ENCODE measurements at places on chromosomes 1 and 21. TPM values are rescaled to one million over a fixed set of nuclear protein-coding genes. Genes with fewer than 3 reads are reported as not detected.

The HSD3B1 gene
- 1.6 TPM for total RNA-seq

DNA sequence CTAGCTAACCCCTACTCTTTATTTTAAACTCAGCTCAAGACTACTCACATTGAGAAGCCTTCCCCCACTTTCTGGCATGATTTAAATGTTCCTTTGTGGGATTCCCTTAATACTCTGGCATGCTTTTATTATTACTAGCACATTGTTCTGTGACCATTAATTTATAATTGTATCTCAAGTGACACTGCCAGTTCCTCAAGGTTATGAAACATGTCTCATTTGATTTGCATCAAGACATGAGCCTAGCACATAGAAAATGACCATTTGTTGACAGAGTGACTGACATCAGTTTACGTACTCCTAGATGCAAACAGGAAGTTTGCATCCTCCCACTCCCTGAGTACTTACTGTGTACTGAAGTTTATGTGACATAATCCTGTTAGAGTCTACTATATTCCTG, 15.2 kb downstream of the RGS4 start:
- DNase-seq, result no peak

DNA sequence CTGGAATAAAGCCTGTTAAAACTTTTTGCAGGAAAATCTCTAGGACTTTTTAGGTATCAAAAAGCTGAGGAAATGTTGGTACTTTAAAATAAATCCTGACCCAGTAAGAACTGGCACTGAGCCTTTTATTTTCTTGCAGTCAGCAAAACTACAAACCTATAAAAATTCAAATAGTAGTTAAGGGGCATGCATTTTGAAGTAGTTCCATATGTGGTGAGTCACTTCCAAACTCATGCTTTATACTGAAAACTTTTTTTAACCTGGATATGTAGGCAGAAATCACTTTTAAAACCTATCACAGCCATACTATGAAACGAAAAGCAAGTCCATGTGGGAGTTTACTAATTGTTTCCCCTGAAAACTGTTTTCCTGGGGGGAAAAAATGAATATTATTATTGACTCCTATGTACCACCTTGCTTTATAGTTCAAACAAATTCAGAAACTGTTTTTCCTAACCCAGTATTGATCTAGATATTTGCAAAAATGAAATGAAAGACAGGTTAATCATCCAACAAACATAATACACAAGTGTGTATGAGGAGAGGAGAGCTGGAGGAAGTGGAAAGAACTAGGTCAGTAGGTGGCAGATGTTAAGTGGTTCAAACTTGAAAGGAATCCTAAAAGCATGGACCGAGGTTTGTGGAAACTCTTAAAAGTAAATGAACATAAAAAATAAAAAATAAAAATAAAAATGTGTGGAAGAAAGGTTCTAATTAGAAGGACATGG, 30.5 kb downstream of the NRIP1 start:
- DNase-seq, result no peak

- peak; percentile 23 for DNase-seq
Observed at GRCh38 chr21:43667191-43667904, 8.0 kb downstream of the RRP1B start.

GRCh38 chr1:50681931-50682330, 258.7 kb upstream of the DMRTA2 start:
- no peak for DNase-seq

All from lower leg skin (tissue), 4 donors.